ENCODE measurements at places on chromosomes 4 and X.

DNA sequence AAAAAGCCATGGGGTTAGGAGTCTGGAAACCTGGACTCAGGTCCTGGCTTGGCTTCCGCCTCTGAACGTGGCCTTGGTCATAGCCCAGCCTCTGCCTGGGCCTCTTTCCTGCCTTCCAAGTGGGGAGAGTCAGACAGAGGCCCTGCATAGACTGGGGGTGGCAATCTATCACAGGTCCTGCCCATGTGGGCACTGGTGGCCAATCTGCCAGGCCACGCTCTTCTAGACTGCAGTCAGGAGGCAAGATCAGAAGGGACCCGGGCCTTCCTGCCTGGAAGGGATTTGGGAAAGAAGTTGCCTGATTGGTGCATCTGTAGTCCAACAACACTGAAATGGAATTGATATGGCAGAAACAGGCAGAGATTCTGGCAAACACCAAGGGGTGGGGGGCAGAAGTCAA lies 46.1 kb downstream of the CNGA2 start:
- no peak for DNase-seq

DNA sequence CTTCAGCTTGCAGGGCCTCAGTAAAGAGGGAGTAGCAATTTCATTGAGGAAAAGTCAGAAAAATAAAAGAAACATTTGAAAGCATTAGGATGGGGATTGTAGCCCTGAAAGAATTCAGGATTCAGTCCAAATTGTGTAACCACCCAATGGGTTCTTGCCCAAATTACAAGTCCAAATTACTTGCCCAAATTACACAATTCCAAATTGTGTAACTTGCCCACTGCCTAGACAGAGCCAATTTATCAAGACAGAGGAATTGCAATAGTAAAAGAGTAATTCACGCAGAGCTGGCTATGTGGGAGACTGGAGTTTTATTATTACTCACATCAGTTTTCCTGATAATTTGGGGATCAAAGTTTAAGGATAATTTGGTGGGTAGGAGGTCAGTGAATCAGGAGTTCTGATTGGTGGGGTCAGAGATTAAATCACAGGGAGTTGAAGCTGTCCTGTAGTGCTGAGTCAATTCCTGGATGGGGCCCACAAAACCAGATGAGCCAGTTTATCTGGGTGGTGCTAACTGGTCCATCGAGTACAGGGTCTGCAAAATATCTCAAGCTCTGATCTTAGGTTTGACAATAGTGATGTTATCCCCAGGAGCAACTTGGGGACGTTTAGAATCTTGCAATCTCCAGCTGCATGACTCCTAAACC lies 18.1 kb upstream of the PAGE5 start:
- no peak for DNase-seq

- peak; percentile 89 for DNase-seq
Measured at GRCh38 chrX:72126539-72127140, 5.1 kb downstream of the RTL5 start.

- no peak for DNase-seq
Measured at GRCh38 chr4:978957-979701, 5.8 kb upstream of the DGKQ start.

DNA sequence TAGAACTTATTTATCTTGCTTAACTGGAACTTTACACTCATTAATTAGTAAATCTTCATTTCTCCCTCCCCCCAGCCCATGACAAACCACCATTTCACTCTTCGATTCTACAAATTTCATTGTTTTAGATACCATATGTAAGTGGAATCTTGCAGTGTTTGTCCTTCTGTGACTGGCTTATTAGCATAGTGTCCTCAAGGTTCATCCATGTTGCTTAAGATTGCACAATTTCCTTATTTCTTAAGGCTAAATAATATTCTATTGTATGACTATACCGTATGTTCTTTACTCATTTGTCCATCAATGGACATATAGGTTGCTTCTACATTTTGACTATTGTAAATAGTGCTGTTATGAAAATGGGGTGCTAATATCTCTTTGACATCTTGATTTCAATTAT lies 24.5 kb upstream of the RNF212 start:
- no peak for DNase-seq

GRCh38 chrX:69430785-69431184 lies 73.3 kb upstream of the NALF2 start:
- DNase-seq, result no peak

DNA sequence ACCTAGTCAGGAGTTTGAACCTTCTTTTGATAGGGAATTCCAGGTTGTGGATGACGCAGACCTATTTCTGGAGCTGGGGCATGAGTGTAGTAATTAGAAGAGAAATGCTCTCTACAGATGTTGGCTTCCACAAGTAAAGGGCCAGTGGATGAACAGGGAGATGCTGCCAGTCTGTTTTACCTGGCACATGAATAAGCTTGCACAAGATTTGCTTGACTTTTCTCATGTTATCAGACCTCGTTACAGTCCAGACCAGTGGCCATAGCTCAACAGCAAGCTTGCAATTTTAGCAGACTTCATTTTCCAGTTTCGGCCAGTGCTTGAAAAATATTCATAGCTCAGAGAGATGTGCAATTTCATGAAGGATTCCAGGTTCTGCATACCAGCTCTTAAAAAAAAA lies 26.9 kb upstream of the SPANXB1 start:
- no peak for DNase-seq

DNA sequence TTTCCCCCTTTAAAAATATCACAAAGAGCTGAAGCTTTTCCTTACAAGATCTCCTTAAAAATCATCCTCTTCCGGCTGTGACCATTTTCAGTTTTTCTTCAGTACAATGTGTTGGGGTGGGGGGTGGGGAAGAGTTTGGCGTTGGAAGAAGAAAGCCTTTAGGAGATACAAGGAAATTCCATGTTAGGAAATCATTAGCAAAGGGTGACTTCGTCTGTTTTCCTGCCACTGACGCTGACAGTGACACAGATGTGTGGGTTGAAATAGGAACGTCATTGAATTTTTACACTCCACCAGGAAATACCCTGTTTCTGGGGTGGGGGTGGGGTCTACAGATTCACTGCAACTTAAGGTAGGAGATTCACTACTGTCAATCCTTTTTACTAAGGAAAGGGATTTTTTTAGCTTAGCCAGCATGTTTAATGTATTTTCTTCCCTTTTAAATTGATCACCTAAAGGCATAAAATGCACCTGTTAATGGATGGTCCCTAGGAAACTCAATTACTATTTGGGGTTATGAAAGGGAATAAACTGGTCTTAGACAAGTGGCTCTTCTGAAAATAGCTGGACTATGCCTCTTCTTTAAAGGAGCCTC lies 3.9 kb downstream of the MAMLD1 start:
- no peak for DNase-seq

- DNase-seq, result no peak
Measured at GRCh38 chrX:360496-361150, 26.1 kb downstream of the PPP2R3B start.

GRCh38 chr4:186823989-186824388 lies 100.3 kb upstream of the FAT1 start:
- DNase-seq, result no peak

GRCh38 chrX:150790021-150790420 lies 96.8 kb downstream of the MTMR1 start:
- no peak for DNase-seq

- no peak for DNase-seq
Measured at GRCh38 chr4:119082661-119083060, 53.0 kb upstream of the MYOZ2 start.

DNA sequence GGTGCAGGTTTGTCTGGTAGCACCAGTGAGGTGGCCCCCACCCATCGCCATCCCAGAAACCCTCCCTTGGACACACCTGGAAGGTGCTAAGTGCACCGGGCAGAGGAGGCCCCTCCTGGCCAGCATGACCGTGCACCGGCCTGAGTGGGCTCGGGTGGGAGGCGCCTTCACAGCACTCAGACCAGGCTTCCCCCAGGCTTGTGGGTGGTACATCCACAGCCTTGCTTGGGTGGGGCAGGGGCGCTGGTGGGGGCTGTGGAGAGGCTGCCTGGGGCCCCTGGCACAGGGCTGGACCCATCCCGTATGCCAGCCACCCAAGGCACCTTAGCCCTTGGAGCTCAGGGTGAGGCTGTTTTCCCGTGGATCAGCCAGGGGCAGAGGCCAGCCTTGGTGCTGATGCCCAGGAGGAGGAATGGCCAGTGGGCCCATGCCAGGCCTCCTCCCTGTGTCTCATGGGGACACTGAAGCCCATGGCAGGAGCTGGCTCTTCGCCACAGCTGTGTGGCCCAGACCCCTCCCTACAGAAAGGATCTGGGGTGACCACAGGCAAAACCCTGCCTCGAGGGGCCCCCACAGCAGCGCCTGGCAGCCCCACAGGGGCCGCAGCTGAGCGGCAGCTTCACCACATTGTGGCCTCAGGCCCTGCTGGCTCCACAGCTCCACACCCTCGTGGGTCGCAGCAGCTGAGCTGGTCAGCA lies 21.4 kb downstream of the NKX1-1 start:
- DNase-seq, result peak; percentile 60

DNA sequence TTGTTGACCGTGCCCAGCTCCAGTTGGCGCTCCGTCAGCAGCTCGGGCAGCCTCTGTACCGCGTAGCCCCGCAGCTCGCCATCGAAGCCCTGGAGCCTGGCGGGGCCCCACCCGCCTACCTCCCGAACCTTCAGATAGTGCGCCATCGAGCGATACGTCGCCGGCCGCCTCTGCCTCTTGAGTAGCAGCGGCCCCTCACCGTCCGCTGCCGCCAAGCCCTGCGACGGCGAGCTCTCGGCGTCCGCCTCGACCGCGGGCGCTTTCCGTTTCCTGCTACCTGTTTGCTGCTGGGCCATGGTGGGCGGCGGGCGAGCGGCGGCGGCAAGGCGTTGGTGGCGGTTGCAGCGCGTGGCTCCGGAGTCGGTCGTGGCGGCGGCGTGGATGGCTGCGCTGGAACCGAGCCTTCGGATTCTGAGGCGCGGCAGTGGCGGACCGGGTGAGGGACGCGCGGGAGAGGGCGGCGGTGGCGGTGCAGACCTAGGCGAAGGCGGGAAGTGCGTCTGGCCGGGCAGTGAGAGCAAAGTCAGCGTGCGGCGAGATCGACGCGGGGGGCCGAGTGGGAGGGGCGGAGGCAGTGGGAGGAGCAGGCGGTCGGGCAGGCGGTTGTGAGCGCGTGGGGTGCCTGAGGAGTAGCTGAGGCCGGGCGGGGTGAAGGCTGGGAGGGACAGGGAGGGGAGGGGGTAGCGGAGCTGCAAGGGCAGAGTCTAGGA lies at the start of gene DCAF12L1:
Gene DCAF12L1, minus strand, starts transcription at position 502 of the 710 bp plus-strand sequence. Its CDS starts 206 bp downstream, at position 296.
- DNase-seq, result no peak

DNA sequence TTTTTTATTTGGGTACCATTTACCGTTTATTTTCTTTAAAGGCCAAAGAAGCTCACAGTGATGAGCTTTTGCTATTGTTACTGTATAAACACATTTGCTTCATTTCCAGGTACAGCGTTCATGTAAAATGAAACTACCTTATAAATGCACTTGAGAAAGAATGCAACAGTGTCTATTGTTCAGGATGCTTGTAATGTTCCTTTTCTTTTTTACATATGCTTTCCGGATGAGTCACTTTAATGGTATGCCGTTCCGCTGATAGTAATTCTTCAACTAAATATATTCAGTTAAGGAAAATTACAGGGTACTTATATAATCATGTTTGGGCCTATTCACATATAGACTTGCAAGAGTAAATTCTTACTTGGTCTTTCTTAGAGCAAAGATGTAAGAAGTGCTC lies 354.9 kb downstream of the RPA4 start:
- DNase-seq, result no peak

DNA sequence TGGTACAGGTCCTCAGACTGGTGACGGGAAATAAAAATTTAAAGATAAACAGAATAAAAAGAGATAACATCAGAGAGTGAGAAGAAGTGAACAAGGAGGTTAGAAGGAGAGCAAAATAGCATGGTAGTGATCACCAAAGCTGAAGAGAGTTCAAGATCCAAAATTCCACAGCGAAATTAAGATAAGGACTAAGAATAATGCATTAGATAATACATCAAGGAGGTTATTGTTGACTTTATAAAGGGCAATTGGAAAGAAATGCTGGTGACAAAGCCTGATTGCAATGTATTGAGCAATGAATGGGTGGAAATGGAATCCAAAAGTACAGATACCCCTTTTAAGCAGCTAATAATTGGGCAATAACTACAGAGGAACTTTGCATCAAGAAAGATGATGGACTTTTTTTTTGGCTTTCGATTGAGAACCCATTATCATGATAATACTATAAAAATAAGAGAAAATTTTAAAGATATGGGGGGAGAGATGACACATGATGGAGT lies 101.6 kb upstream of the MAP9 start:
- no peak for DNase-seq

Data from suprapubic skin (tissue), 4 donors.